Choroid plexus epithelial cell (primary cell): ENCODE measurements at places on chromosomes 6 and 20.

DNA sequence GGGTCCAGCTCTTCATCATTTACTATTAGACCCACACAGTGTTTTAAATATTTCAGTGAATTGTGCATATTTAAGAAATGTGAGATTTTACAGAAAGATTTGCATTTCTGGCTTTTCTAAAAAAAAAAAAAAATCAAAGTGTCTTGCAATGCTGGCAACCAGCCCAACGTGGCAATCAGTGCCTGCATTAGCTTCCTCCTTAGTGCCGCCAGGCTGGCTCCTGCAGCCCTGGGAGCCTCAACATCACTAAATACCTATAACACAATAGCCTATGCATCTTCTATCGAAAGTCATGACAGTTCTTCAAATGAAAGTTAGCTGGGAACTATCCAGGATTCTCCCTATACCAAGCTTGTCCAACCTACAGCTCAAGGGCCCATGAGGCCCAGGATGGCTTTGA lies 9.4 kb upstream of the CD93 start:
- no peak for DNase-seq

GRCh38 chr6:11231564-11232192 lies 790 bp downstream of the NEDD9 start:
- DNase-seq, result peak; percentile 60

GRCh38 chr6:145060714-145061113 lies 674.6 kb downstream of the EPM2A start:
- no peak for DNase-seq

DNA sequence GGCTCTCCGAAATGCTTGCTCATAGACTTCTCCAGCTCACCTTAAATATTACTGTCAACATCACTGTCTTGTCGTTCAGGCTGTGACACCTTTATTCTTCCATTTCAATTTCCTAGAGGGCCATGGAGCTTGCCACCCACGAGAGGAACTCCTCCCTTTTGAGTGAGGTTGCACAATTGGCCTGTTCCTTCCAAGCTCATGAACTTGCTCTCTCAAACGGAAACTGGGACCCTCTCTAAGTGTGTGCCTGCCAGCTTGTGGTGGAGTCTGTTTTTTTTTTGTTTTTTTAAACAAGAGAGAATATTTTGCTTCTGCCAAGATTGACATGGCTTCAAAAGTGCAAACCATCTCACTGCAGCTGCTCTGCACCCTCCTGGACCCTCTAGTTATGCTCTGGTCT lies 19.3 kb upstream of the IYD start:
- DNase-seq, result no peak

DNA sequence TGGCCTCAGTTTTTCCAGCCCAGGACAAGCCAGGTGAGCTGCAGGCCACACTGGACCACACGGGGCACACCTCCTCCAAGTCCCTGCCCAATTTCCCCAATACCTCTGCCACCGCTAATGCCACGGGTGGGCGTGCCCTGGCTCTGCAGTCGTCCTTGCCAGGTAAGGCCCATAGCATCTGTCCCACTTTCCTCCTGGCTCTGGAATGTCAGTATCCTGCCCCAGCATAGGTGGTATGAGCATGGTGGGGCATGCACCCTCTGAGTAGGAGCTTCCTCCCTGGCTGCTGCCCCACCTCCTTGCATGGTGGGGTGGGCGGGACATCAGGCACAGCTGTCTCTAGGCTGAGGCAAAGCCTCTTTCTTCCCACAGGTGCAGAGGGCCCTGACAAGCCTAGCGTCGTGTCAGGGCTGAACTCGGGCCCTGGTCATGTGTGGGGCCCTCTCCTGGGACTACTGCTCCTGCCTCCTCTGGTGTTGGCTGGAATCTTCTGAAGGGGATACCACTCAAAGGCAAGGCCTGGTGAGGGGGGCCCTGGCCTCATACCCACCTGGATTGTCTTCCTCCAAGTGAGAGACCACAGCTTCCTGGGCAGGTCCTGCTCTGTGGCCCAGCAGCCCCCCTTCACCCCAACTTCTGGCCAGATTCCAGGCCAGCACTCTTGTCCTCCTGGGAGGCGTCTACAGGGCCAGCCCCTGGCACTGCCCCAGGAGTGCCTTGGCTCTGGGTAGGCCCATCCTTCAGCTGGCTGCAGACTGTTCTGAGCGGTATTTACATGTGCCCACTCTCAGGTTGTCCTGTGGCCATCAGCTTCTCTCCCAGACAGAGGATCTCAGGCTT lies 9.1 kb downstream of the PI16 start:
- no peak for DNase-seq

DNA sequence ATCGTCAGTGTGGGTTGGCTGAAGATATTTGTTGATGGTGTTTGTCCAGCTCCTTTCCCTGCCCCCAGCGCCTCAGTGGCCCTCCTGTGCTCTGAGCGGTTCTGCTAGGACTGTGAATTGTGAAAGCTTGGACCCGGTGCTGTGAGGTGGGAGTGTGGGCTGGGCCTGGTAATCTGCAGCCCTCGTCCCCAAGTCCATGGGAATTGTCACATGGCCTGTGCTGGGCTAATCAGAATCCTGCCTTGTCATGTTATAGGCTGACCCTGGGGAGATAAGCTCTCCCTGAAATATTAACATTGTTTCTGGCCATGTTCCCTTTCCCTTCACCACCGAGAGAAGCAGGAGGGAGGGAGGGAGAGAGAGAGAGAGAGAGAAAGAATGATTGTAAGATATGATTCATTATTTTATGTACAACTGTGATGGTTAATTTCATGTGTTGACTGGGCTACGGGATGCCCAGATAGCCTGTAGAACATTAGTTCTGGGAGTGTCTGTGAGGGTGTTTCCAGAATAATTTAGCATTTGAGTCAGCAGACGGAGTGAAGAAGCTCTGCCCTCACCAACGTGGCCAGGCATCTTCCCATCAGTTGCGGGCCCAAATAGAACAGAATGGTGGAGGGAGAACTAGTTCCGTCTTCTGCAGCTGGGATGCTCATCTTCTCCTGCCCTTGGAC lies 62.4 kb downstream of the TFAP2C start:
- DNase-seq, result no peak

- DNase-seq, result no peak
Measured at GRCh38 chr6:81054036-81054435, 698.4 kb downstream of the TENT5A start.

DNA sequence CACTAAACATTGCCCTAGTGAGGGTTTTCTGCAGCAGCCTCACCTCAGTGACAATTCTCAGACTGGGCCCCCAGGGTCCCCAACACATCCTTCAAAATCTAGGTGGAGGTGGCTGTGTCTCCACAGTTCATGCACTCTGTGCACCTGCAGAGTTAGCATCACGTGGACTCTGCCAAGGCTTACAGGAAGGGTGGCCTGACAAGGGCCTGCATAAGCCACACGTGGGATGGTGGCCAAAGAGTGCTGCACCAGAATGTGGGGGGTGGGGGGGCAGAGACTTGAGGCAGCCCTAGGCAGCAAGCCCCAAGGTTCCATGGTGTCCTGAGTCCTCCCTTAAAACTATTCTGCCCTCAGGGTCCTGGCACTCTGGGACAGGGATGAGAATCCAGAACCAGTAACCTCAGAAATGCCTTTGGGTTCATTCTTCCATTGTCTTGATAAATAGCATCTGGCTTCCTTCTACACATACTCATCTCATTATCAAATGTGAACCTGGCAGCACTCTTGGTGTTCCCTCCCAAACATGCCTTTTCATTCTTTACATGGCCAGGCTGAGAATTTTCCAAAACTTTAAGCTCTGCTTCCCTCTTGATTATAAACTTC lies 1.6 kb upstream of the SERPINB1 start:
- DNase-seq, result no peak

DNA sequence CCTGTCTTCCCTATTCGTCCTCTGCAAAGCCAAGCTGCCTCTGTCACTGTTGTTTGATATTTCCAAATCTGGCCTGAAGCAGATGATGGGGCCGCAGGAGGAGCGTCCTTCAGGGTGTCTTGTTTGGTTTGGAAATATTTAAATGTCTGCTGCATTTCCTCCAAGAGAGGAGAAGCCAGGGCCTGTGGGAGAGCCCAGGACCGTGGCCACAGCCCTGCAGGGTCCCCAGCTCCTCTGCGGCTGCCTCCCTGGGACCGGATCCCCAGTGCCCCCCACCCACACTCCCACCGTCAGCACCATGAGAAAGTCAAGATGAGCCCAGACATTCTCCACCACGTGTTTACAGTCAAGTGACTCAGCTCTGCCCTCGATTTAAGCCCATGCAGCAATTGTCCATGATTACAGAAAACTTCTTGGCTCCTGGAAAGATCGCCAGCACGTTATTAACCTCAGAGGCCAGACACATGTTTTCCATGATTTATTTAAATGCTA lies 18.2 kb downstream of the FOXF2 start:
- DNase-seq, result no peak

DNA sequence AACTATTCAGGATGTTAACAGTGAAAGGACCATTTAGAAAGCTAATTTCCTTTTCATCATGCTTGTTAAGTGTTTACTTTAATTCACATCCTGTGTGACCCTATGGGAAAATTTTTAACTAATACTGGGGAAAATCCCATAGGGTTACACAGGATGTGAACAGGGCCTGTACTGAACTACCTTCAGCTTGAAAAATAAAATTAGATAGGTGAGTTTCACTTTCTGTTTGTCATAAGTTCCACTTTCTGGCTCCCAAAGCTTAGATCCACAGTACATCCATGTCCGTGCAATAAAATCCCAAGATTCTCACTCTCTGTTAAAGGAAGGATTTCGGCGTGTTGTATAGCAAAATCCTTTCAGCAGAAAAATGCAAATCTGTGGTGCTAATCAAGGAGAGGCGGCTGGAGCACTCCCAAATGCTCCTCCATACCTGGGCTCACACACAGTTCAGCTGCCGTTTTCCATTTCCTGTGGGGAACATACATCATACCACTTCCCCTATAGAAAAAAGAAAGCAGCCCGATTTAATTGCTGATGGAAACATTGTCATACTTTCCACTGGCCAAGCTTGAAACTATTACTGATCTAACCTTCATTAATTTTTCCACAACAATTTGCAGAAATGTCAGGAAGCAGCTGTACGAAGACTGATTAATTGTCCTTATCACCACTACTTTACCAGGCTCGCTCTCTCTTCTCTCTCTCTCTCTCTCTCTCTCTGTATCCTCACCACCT lies 125.2 kb downstream of the HIVEP2 start:
- peak; percentile 68 for DNase-seq

GRCh38 chr20:59037386-59037785 lies 5.2 kb downstream of the PRELID3B start:
- DNase-seq, result no peak

DNA sequence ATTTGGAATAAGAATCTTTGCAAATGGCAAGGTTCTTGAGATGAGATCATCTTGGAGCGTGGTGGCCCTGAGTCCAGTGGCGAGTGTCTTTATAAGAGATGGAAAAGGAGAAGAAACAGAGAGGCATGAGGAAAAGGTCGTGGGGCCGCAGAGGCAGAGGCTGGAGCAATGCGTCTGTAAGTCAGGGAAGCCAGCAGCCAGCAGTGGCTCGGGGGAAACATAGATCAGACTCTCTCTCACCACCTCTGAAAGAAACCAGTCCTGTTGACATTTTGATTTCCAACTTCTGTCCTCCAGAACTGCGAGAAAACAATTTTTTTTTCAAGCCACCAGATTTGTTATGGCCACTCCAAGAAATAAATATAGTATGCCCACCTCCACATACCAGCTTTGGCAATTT lies 226.6 kb downstream of the TFAP2C start:
- DNase-seq, result no peak

GRCh38 chr20:13549451-13549850 lies 89.3 kb downstream of the TASP1 start:
- DNase-seq, result no peak

- no peak for DNase-seq
Measured at GRCh38 chr20:40278673-40279072, 410.4 kb downstream of the MAFB start.

DNA sequence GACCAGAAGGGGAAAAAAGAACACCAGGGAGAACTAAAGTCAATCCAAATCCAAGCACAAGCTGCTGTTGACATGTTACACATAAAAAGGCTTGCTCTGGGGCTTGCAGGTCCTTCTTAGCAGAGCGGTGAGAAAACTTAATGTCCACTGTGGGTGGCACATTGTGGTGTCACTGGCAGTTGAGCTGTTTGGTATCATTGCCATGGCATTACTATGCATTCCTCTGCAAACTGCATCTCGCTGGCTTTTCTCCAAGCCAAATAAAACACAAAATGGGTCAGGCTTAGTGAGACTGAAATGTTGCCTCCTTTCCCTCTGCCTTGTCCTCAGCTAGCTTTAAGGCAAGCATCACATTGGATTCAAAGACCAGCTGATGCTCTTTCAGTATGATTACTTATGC lies 40.9 kb downstream of the LY86 start:
- peak; percentile 8 for DNase-seq

DNA sequence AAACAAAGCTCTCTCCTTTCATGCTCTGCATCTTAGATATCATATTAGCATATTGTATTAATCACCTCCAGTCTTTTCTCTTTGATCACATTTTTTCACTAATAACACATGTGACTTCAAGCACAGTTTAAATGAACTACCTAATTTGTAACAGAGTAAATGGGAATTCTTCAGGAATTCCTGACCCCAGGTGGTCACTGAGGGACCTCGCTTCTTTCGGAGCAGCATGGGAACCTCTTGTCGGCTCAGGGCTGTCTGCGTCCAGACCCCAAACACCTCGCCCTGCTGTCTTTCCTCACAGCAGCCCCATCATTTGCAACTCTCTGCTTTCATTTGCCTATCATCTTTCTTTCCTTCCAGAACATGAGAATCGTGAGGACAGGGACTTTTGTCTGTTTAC lies 103.5 kb downstream of the DACT2 start:
- no peak for DNase-seq

GRCh38 chr6:7451326-7451725 lies 61.7 kb downstream of the RIOK1 start:
- no peak for DNase-seq

DNA sequence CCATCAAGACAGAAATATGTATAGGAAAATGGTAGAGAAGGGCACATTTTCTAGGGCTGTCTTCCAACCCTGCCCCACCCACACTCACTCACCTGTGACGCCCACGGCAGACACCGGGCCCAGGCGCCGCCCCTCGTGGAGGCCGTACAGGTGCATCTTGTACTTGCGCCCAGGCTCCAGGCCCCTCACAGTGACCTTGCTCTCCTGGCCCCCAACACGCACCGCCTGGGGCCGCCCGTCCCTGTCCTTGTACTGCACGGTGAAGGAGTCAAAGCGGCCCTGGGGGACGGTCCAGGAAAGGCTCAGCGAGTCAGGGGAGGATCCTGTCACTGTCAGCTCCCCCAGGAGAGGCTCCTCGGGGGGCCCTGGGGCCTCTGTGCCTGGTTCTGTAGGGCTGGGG lies 19.8 kb downstream of the CYP21A2 start:
- no peak for DNase-seq

- peak; percentile 61 for DNase-seq
Measured at GRCh38 chr6:128275030-128275429, 245.4 kb downstream of the PTPRK start.
